Fibroblast of the aortic adventitia (primary cell): ENCODE measurements at places on chromosomes 6 and 20.

- DNase-seq, result peak; percentile 41
Observed at GRCh38 chr6:1610497-1611321, 994 bp downstream of the FOXC1 start.

GRCh38 chr20:4297127-4297826 is 281.9 kb upstream of the RNF24 start:
- peak; percentile 46 for DNase-seq

DNA sequence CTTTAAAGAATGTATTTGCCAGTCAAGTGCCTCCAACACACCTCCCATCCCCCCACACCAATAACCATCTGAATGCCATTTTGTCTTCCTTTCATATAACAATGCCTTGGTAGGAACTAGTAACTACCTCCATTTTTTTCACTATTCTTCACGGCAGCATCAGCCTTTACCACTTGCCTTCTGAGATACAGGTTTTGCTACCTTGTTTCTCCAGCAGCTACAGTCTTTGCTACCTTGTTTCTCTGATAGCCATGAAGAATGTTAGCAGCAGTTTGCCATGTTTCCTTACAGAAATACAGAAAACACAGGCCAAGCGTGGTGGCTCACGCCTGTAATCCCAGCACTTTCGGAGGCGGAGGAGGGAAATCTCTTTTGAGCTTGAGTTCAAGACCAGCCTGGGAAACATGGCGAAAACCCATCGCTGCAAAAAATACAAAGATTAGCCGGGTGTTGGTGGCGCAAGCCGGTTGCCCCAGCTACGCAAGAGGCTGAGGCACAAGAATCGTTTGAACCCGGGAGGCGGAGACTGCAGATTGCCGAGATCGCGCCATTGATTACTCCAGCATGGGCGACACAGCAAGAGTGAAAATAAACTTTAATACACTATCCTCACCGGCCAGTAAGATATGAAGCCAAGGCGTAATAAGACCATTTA is 100.9 kb downstream of the HFE start:
- peak; percentile 46 for DNase-seq

GRCh38 chr6:108896111-108896661 is 48.0 kb downstream of the ARMC2 start:
- DNase-seq, result peak; percentile 97

- DNase-seq, result no peak
Observed at GRCh38 chr20:57327820-57328219, 1.8 kb upstream of the SPO11 start.

DNA sequence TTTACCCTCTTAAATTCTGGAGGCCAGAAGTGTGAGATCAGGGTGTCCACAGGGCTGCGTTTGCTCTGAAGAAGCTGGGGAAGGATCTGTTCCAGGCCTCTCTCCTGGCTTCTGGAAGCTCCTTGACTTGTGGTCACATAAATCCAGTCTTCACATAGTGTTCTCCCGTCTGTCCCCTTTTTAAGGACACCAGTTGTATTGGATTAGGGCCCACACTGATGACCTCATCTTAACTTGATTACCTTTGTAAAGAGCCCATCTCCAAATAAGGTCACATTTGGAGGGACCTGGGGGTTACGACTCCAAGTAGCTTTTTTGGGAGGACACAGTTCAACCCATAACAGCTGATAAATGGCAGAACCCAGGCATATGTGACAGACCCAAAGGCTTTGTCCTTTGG is 20.0 kb upstream of the WFDC2 start:
- no peak for DNase-seq

GRCh38 chr6:115717062-115717461 is 343.6 kb downstream of the FRK start:
- no peak for DNase-seq

DNA sequence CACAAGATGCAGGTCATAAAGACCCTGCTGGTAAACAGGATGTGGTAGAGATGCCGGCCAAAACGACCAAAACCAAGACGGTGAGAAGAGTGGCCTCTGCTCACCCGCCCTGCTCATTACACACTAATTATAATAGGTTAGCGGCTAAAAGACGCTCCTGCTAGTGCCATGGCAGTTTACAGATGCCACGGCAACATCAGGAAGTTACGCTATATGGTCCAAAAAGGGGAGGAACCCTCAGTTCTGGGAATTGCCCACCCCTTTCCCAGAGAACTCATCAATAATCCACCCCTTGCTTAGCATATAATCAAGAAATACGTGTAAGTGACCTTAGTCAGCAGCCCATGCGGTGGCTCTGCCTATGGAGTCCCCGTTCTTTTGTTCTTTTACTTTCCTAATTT is 17.6 kb downstream of the BHLHE23 start:
- no peak for DNase-seq

- DNase-seq, result no peak
Observed at GRCh38 chr6:154516276-154516675, 5.8 kb upstream of the CNKSR3 start.

DNA sequence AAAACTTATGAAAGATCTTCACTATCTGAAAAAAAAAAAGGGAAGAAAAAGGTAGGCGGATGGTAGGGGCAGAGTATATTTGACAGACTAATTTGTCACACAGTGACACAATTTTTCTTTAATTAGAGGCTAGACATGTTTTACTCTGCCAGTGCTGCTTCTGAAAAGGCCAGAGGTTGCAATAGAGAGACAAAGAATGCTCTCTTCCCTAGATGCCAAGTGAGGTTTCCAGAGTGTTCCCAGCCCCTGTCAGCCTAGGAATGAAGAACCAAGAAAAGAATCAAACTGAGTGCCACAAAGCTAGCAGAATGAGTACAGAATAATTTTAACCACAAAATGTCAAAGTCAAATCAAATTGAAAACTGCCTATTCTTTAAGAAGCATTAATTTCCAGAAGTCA is 13.0 kb downstream of the PNISR start:
- no peak for DNase-seq

DNA sequence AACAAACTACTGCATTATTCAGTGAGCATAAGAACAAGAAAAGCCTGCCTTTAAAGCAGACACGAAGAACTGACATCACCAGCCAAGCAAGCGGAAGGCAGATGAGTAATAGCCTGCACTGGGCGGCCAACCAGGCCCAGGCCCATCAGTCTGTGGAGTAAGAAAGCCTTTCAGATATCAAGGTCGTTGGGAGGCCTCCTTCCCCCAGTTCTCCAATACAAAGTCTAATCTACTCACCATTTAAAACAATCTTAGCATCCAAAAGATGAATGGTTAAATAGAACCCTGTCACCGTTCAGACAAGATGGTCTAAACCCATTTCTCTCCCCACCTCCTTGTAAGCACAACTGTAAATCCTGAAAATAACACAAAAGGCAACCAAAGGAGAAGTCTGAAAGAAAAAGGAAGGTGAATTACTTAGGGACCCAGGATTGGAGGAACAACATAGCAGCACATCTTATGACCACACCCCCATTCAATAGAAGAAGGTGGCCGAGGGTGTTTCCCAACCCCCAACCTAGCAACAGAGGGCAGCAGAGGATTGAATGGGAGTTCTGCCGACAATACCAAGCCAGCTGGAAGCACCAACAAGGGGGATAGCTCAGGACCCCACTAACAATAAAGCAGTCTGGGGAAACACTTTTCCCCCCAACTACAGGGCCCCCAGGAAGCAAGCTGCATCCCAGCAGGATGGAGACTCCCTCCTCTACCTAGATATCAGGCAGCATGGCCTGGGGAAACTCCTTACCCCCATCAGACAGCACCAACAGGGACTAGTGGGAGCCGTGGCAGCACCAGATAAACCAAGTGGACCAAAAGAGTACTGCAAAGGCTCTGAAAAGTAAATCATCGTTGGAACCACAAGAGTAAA is 67.9 kb downstream of the ZHX3 start:
- peak; percentile 86 for DNase-seq

GRCh38 chr6:33053230-33053629 is 20.2 kb downstream of the HLA-DPA1 start:
- DNase-seq, result no peak

DNA sequence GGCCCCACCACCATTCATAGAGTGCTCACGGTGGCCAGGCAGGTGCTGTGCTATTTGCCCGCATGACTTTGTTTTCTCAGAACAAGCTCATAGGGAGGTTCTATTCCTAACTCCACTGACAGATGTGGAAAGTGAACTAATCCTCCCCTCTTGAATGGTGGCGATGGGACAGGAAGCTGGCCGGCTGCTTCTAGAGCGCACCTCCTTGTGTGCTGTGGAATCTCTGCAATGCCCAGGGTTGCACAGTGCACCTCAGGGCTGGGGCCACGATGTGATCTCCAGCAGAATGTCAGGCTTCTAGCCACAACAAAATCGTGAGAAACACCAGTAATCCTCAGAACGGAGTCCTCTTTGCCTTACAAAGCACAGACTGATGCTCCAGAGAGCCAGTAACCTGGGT is 53.8 kb upstream of the SLC22A23 start:
- no peak for DNase-seq

DNA sequence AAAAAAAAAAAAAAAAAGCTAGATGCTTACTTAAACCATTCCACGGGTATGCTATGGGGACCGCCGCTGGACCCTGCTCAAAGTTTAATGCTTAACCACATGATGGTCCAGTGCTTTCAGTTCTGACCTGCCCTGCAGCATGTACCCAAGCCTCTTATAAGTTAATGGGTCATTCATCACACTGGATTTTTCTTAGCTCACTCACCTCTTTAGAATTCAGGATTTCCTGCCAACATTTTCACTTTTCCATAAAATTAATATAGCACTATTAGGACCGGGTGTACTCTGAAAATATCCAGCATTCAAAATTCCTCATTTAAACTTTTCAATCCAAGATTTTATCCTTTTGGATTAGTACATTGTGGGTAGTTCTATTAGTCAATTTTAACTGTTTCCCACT is 140.8 kb downstream of the ALDH8A1 start:
- DNase-seq, result peak; percentile 46

- peak; percentile 50 for DNase-seq
Observed at GRCh38 chr6:101534821-101535220, 141.3 kb downstream of the GRIK2 start.

GRCh38 chr6:43990275-43990626 is 137.0 kb downstream of the MRPL14 start:
- DNase-seq, result peak; percentile 55

GRCh38 chr6:10410207-10411050 is 4.4 kb downstream of the TFAP2A start:
- no peak for DNase-seq

DNA sequence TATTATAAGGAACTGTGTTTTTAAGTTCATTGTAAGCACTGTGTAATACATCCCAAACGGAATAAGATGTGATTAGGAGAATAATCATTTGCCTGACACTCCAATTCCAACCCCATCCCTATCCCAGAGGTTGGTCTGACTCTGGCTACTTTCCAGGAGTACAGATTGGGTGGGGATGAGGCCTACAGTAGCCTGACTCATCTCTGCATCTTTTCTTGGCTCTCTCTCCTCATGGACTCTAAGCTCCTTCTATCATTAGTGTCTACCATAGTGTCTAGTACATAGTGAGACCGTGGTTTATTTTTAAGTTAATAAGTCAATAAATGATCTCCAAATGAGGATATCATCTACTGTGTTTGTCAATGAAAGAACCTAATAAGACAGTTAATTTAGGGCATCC is 92.2 kb upstream of the CNKSR3 start:
- DNase-seq, result no peak

DNA sequence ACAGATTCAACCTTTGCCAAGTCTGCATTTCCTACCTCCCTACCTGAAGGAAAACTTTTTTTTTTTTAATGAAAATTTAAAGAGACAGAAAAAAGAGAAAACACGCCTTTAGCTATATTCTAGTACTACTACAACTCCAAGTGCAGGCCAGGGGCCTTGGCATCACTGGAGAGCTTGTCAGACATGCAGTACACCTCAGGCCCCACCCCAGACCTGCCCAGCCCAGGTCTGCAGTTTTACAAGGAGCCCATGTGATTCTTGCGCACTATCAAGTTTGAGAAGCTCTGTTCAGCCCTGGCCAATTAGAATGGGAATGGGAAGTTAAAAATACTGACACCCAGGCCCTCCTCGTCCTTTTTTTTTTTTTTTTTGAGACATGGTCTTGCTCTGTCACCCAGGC is 85.0 kb downstream of the NFATC2 start:
- DNase-seq, result no peak

DNA sequence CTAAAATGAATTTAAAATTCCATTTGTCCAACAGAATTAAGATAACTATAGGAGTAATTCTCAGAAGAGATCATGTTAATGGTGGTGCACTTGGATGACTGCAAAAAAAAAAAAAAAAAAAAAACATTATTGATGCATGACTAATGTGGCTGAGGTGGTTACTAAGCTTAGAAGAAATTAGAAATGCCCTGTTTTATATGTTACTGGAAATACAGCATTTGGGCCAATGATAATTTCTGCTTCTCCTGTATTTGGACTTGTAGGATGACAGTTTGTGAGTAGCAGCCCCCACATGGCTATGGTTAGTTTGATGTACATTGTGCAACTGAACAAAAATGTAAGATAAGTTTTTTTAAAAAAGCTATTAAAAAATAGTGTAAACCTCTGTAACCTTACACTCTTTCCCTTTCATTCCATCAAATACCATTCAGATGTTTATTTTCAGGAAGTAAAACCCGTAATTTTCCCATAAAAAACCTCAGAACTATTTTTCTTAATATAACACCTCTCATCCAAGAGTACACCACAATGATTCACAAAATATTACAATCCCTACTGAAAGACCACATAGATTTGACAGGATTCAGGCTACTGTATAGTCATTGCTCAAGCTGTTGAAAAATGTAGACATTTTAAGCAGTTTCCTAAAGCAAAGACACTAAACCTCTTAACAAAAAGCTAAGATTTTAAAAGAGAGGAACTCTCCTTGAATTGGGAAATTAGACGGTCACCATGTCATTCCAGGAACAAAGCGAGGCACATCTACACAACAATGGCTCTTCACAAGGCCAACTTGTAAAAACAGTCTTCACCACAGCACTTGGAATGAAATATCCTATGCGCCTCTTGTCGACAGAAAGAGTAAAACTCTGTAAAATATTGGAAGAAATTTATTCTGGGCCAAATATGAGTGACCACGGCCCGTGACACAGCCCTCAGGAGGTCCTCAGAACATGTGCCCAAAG is 83.0 kb downstream of the WDR27 start:
- peak; percentile 88 for DNase-seq

- DNase-seq, result no peak
Observed at GRCh38 chr20:58808271-58809046, 42.2 kb downstream of the GNAS-AS1 start.

GRCh38 chr20:19943061-19943521 is 74.1 kb upstream of the NAA20 start:
- no peak for DNase-seq

DNA sequence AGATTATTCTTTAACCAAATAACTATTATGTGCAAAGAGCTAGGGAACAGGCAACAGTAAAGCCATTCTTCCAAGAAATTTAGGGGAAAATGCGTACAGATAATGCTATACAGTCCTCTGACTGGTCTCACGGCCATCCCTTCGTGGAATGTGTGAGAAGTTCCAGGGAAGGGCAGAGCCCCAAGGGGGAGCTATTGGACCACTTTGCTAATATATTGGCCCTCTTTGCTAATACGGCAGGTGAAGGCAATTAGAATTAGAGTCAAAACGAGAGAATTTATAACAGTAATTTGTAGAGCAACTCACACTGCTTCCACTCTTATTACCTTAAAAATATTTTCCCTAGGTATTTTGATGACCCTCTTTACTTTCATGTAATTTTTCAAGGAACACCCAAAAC is 140.4 kb downstream of the IMPG1 start:
- DNase-seq, result no peak
